HAP-1 (cell line): ENCODE measurements at places on chromosomes 16 and 17.

DNA sequence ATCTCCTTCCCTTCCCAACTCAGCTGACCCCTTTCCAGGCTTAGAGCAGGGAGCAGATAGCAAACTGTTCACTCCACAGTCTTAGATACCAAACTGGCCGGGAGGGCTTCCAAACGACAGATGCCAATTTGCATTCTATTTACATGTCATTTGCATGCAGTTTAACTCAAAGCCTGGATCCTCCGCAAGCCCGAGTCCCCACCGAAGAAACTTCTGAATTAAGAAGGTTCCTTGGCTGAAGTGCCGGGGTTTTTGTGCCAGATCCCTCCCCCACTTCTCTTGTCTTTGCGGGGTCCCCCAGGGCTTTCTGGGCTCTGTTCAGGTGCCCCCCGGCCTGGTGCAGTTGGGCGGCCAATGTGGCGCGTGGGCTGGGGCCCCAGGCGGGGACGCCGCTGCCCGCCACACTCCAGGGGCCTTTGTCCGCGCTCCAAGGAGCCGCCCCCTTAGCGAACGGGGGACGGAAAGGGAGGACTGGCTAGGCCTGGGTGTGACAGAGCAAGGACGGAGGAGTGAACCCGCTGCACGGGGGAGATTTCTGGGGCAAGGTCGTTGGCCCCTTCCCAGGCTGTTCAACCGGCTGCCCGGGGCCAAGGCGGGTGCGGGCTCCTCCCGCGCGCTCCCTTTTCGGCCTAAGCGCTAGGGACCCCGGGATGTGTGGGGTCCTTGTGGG lies 1.2 kb downstream of the GPRC5B start:
- peak; percentile 66 for DNase-seq

DNA sequence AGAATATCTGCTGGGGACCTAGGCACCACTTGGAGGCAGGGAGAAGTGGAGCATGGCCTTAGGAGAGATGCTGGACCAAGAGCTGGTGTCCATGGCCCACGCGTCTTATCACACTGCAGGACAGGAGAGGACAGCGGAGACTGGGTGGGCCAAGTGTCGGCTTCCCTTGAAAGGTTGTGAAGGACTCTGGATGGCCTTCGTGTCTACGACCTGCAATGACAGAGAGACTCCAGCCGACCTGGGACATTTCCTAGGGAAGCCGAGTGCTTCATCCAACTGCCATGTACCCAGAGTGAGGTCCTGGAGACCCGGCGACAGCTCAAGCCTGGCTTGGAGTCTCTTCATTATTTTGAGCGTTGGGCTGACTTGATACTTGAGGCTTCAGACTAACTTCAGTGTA lies 20.5 kb downstream of the C1QTNF1 start:
- DNase-seq = no peak

DNA sequence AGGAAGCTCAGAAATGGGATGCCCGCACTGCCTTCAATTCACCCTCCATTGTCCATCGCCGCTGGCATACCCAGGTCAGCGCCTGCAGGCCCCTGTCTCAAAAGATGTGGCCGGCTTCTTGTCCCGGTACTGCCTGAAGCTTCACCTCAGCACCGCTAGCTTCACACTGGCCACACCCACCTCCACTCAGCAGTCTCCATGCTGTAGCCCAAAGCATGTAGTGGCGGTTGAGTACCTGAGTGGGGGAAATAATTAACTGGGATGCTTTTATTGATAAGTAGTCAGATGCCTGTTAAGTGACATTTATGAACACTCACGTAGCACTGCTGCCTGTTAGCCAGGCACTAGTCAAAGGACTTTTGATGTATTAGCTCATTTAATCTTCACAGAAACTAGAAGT lies 143.2 kb downstream of the RPTOR start:
- DNase-seq = no peak

DNA sequence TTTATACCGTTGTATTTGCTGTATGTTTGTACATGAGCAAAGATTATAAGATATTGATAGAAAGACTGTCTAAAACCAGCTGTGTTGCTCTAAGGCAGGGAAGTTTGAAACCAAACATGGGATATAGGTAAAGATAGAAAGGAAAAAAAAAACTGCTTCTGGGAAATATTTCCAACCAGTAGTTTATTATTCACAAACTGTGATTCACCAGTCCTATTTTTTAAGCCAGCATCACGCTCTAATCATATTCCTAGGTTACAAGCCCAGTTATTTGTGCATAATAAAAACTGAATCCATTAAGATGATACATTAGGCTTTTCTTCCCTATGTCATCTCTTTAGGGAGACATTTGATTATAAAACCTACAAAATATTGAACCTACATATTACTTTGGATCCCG lies 4.0 kb downstream of the ERN1 start:
- no peak for DNase-seq

DNA sequence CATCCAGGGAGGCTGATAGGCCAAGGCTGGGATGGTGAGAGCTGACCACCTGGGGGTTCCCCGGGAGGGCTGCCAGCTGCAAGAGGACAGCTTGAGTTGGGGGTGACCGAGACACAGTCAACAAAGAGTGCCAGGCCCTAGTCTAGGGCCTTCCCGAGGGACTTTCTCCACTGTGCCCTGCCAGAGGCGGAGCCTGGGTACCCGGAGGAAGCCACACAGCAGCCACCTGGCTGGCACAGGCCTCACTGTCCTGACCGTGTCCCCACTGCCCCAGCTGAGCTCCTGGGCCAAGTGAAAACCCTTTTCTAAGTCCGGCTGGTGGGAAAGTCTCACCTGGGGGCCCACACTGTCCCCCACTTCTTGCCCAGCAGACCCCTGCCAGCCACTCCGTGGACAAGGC lies 71.9 kb upstream of the GSE1 start:
- no peak for DNase-seq

- DNase-seq = peak; percentile 81
Observed at GRCh38 chr16:49281843-49282642, 405 bp upstream of the CBLN1 start.
